NCI-H1694 (cell line): ENCODE measurements at places on chromosomes 1 and 21.

DNA sequence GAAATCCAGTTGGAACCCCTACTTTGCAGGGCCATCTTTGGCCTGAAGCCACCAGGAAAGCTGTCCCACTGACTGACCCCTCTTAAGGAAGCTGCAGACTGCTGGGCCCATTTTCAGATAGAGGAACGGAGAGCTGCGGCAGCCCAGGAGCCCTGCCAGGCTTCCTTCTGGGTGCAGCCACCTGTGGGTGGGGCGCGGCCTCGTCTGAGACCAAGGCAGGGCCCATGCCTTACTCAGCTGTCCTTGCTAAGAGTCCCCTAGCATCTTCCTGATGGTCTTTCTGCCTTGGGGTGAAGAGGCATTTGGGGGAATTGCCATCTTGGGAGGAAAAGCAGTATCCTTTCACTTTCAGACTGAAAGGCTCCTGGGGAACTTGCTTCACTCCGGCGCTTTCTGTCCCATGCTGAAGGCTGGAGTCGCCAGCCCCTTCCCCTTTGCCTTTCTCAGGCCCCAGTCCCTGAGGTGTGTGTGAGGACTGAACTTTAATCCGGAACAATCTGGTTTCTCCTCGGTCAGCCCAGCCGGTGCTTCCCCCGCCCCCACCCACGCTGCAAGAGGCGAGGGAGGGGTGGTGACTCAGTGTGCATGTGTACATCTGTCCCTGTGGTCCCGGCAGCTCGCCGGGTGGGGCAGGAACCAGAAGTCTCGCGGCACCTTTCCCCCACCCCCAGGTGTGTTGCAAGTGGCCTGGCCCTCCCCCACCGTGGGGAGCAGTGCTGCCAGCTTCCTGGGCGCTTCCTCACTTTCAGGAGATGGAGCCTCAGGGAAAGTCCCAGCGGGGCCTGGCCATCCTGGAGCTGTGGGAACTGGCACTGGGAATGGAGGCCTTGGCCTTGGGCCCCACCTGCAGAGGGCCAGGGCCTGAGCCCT lies 5.1 kb downstream of the ZC3H12A start:
- DNase-seq: no peak

DNA sequence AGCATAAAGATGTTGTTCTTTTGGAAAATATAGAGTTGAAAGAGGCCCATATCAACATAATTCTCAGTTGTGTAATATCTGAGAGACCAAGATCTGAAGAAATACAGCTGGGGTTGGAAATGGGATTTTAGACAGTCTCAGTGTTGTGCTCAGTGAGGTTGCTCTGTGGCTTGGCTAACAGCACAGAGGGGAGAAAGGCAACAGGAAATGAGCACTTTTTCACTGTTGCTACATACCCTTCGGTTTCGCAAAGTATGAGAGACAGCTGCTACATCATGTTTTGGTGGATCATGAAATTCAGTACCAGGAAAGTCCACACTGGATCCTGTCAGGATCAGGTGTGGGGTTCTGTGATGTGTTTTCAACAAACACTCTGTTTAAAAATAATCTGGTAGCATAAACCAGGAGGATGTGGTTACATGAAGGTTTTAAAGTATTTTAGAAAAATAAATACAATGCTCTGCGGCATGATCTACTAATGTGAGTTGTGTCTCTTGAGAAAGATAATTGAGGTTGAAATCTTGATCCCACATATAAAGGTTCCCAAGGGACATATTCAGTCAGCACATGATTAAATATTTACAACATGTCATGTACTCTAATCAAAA lies 7.0 kb upstream of the GPR88 start:
- DNase-seq: no peak

GRCh38 chr1:63322944-63323864 lies 837 bp downstream of the FOXD3 start:
- peak; percentile 40 for DNase-seq

DNA sequence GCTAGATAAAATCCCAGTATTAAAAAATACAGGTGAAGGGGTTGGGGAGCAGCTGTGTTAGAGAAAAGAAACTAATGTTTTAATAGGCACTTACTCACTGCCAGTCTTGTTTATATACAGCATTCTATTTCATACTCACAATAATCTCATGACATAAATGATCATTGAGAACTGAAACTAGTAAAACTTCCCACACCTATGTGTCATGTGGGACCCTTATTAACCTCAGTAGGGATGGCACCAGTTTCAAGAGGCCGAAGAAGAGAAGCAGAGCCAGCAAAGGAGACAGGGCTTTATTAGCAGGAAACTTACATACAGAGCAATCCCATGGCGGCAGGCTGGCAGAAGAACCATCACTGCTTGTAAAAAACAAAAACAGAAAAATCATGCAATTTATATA lies 48.8 kb upstream of the KCNH1 start:
- DNase-seq: no peak
